HTR-8/SVneo (cell line): ENCODE measurements at places on chromosomes 6 and 20.

DNA sequence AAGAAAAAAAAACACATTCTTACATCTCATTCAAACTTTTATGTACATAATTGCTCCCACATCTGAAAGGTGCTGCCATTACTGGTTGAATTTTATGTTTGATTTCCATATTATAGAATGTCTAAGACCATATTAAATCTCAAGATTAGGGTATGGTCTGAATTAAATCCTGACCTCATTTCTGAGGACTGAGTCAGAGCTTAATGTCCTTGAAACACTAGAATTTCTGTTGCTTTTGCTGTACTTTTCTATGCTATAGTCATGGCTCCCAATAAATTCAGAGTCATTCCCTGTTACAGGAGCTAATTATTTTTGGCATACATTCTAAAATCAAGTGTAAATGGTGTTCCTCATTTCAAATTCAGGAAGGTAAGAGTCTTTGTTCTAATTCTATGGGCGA lies 285.3 kb upstream of the MANEA start:
- no peak for DNase-seq

- DNase-seq, result no peak
Observed at GRCh38 chr6:40710626-40711330, 123.6 kb upstream of the LRFN2 start.

DNA sequence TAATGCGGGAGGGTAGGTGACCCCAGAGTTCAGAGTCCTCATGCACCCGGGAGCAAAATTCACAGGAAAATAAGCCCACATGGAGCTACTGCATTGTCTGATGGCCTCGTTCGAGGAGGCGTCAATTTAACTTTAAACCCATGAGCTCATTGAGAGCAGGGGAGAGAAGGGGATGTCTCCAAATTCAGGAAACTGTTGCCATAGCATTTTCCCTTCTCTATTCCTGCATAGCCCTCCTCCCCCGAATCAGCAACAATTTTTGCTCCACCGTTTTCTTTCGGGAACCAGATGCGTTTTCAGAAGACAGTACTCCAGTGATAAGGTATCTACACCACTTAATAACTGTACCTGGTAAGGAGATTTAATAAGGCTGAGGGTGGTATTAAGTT lies 324 bp upstream of the LAMP5 start:
- no peak for DNase-seq

DNA sequence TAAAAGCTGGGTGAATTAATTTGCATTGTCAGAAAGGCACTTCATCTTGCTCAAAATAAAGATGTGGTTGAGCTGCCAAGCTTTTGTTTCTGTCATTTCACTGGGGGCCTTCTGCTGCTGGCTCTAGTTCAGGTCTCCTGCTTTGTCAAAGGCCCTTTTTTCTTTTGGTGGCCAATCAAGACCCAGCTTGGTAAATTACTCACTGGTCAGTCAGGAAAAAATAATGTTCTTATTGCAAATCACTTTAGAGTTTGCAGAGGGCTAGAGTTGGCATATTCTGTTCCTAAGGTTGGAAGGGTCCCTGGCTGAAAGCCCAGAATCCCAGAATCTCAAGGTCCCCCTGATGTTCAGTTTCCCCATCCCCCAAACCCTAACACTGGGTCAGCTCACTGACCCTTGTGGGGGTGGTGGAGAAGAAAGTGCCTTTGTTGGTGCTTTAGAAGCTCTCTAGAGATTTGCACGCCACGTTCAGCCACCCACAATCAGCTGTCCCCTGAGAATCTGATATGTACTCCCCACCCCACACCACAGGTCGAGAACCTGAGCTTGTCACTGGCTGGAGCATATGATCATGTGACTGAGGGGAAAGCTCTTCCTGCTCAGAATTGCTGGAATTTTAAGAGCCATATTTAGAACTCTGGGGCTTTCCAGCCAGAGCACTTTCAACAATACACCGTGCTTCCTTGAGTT lies 21.7 kb upstream of the BNIP5 start:
- DNase-seq, result no peak

GRCh38 chr20:63065911-63066310 lies 59.1 kb upstream of the BHLHE23 start:
- DNase-seq, result no peak

- DNase-seq, result no peak
Observed at GRCh38 chr6:119312875-119313338, 36.7 kb downstream of the MAN1A1 start.

DNA sequence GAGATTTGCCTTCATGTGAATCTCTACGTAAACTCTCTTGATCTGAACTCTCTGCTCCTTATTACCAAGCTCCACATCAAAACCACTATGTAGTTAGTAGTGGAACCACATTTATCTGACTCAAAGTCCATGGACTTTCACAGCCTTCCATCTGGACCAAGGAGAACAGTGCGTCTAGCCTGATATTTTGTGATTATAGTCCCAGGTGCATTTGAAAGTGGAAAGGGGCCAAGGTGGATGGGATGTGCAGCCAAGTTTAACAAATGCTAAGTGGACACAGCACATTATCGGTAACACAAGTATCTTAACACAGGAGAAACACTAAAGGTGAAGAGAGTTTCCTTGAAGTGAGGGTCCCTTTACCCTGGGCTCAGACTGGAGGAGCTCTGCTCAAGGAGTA lies 281.2 kb upstream of the SGK1 start:
- no peak for DNase-seq

GRCh38 chr20:37379967-37380828 lies 34.3 kb downstream of the SRC start:
- no peak for DNase-seq

DNA sequence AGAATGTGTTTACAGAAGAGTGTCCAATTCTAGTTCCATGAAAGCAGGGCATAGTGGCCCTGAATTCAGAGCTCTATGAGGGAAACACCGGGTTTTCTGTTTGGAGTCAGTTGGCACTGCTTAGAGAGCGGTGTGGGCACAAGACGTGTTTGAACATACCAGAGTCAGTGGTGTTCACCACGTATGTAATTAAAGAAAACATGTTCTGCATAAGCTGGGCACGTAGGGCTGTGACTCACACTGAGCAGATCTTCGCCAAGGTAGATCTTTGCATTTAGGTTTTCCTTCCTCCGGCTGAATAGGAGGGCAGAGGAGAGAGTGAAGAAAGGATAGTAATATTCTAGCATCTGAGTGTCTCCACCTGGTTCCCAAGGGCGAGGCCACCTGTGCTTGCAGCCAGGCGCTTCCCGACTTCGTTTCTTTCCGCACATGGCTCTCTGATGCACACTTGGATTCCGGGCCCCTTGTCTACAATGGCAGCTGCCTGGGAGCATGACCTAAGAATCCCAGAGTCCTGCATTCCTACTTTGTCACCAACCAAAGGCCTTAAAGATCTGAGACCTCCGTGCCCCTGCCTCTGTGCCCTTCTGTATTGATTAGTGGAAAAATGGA lies 136.2 kb downstream of the ERMARD start:
- DNase-seq, result no peak

- no peak for DNase-seq
Observed at GRCh38 chr6:52550014-52550575, 26.8 kb downstream of the TRAM2 start.

- DNase-seq, result no peak
Observed at GRCh38 chr6:149201068-149201655, 116.3 kb upstream of the TAB2 start.

DNA sequence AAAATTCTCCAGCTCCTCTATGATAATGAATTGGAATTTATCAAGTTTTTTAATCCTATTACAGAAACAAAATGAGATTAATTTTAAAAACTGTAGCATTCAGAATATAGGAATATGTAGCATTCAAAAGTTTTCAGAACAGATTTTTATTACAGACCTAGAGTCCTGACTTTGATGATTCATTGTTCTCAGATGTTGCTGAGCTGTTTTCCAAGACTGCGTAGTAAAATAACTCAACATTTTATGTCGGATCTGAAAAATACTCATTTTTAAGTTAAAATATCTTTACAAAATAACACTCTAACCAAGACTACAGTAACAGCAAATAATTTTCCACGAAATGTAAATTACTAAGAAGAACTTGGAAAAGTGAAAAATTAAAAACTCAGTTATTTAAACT lies 67.1 kb downstream of the SYCP2 start:
- no peak for DNase-seq

- DNase-seq, result no peak
Observed at GRCh38 chr20:63323357-63323981, 30.5 kb downstream of the COL20A1 start.

DNA sequence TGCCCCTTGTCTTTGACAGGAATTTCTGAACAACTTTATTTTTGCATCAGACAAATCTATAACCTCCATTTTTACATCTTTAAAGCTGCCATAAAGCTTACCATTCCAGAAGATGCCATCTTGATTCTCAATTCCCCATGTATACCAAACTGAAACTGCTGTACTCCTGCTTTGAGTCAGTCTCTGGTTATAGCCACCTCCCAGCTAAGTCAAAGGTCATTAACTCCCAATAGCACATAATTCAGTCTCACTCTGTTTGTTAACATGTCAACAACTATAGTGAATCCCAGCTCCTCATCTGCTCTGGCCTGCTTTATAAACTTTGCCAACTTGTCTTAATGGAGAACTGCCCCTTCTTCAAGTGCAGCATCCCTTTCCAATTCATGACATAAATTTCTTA lies 343.6 kb downstream of the FRK start:
- no peak for DNase-seq

DNA sequence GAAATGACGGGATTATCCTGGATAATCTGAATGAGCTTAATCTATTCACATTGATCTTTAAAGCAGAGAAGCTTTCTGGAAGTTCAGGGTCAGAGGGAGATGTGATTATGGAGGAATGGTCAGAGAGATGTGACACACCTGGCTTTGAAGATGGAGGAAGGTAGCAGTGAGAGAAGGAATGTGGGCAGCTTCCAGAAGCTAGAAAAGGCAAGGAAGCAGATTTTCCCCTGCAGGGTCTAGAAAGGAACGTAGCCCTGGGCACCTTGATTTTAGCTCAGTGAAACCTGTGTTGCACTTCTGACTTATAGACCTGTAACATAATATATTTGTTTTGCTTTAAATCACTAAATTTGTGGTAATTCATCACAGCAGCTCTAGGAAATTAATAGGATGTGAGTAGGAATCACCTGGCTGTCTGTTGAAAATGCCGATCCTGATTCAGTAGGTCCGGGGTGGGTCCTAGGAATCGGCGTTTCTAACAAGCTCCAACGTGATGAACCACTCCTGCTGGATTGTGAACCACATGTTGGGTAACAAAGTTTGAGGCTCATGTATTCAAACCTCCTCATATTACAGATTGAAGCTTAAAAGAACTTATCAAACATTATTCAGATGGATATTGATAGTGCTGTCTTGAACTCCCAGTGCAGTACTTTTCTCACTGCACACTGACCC lies 157.0 kb downstream of the GJA1 start:
- DNase-seq, result no peak

DNA sequence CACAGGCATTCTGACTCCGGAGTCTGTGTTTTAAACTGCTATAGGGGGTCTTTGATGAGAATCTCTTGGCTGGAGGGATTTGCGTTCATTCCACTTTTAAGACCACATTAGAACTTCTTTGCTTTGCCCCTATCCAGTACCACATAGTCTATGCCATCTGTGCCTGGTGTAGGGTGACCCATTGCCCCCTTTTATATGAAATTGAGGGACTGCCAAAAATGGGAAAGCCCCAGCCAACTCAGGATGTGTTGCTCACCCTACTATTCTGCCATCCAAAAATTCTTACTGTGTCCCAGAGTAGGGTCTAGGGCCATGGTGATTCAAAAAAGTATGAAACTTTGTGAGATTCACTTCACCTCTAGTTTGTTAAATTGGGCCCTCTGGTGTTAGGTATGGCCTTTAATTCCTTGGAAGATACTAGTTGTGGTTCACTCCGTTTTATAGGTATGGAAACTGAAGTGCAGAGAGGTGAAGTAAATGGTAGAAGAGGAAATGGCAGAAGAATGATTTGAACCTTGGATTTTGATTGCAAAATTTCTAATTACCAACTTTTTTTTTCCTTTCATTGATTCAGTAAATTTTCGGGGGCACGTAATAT lies 1.4 kb downstream of the PFDN4 start:
- DNase-seq, result no peak

GRCh38 chr6:63418741-63419140 lies 99.0 kb upstream of the LGSN start:
- no peak for DNase-seq

- no peak for DNase-seq
Observed at GRCh38 chr6:85412911-85413430, 36.9 kb upstream of the NT5E start.

DNA sequence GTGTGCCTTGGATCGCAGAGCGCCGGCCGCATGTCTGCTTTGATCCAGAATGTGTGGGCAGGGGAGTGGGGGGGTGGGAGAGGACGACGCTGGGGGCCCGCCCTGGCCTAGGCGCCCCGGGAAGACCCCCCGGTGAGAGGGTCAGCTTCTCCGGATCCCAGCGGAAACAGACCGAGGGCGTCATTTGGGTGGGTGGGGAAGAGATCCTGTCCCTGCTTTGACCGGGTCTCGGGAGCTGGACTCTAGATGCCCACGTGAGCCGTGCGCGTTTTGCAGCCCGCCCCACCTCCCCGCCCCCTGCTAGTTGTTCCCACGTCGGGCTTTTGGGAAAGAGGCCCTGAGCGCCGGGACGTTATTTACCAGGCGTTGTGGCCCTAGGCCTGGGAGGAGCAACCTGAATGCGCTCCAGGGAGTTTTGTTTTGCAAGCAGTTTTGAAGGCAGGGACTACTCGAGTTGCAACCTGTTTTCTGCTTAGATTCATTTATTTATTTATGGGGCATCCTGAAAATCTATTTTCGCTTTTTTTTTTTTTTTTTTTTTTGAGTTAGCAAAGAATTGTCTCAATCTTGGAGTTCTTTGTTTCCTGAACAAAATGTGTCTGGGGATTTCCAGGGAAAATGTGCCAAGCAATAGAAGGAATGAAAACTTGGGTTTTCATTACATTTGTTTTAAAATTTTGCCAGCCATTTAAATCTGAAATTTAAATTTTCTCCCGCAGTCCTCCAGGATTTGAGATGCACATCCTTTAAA lies 1.6 kb downstream of the DSP start:
- peak; percentile 53 for DNase-seq

- no peak for DNase-seq
Observed at GRCh38 chr6:169320013-169320412, 66.4 kb upstream of the THBS2 start.

DNA sequence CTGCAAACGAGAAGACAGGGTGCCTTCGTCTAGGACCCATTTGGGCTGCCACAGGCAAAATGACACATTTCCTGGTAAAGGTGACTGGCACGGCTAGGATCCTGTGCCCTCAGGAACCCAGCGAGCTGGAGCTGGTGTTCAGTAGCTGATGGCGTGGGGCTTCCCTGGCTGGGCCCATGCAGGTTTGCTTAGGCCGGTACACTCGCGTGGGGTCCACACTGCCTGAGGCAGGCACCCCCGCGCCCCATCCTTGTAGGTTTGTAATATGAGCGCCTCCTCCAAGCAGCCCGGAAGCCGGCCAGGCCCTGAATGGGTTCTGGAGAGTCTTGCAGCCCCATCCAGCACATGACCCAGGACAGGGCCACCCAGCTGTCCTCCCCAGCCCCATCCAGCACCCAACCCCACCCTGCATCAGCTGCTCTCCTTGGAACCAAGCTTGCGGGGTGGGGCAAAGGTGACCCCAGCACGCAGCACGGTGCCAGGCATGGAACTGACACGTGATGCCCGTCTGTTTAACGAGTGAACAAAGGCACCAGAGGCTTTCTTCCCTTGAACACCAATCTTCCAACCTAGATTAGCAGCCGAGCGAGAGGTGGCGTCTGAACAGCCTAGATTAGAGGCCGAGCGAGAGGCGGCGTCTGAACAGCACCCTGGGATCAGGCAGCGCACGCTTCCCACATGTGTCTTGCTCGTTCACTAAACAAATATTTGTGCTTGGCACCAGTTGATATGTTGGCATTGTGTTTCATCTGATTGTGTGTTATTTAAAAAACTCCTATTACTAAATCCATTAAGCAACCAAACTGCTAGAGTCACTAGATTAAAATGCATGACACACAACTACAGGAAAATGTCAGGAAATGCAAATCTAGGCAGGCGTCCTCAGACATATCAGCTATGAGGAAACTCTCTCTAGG lies 112.1 kb downstream of the DLL1 start:
- no peak for DNase-seq
